Fibroblast of upper back skin (primary cell): ENCODE measurements at places on chromosomes 3 and 15.

- DNase-seq: no peak
Measured at GRCh38 chr3:157531771-157532170, 28.6 kb upstream of the VEPH1 start.

DNA sequence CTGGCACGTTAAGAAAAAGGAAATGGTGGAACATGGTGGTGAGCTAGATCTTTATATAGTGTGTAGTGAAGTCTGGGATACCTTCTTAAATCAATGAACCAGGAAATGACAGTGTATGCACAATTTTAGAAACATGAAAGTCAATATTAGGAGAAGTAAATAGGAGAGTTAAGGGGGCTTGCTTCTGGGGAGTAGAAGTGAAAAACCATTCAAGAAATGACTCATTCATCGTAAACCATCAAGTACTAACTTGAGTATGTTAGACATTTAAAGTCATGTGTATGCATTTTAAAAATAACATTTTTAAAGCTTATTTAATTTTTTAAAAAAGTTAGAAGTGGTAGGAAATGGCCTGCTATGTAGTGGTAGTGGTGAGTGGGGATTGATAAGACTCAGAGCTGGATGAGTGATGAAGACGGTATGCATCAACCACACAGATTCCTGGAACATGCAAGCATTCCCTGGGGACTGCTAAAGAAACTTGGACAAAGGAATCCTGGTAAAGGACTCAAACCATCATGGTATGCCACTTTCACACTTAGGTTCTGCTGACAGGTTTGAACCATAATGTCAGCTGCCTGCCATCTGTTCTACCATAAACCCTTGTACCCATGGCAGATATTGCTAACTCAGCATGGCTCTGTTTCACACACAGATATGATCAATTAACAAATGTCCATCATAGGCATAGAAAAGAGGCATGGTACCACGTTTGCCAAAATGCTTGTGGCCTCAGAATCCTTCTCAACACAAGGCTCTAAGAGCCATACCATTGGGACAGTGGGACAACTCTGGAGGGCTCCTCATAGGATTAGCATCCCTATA is 28.9 kb upstream of the MITF start:
- DNase-seq: peak; percentile 89

GRCh38 chr3:115660646-115661337 is 37.5 kb downstream of the GAP43 start:
- no peak for DNase-seq

GRCh38 chr3:136390574-136390973 is 140.4 kb downstream of the PCCB start:
- DNase-seq: no peak

DNA sequence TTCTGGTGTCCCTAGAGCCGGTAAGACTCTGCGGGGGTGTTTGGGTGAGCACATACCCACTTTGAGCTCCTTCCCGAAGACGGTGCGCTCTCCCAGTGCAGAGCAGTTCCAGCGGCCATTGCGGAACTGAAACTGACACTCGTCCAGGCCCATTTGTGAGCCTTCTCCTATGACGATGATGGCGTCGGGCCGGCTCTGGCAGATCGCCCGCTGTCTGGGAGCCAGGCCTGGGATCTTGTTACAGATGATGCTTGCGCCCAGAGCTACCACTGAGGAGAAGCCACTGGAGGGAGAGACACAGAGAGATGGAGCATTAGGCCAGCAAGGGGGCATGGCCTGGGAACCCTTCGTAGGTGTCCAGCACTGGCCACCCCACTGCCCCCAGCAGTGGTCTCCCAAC is 5.0 kb downstream of the WNT7A start:
- DNase-seq: no peak

- DNase-seq: no peak
Measured at GRCh38 chr15:69941706-69942495, 155.8 kb downstream of the TLE3 start.

- no peak for DNase-seq
Measured at GRCh38 chr15:98369081-98369716, 279.1 kb upstream of the IGF1R start.

GRCh38 chr3:196634829-196635228 is 4.7 kb upstream of the NRROS start:
- DNase-seq: no peak

- no peak for DNase-seq
Measured at GRCh38 chr3:142863010-142863817, 25.7 kb downstream of the PCOLCE2 start.

- DNase-seq: peak; percentile 31
Measured at GRCh38 chr3:106401666-106402490, 533.1 kb upstream of the CBLB start.

GRCh38 chr15:100849021-100849854 is 30.4 kb upstream of the ALDH1A3 start:
- DNase-seq: peak; percentile 48

DNA sequence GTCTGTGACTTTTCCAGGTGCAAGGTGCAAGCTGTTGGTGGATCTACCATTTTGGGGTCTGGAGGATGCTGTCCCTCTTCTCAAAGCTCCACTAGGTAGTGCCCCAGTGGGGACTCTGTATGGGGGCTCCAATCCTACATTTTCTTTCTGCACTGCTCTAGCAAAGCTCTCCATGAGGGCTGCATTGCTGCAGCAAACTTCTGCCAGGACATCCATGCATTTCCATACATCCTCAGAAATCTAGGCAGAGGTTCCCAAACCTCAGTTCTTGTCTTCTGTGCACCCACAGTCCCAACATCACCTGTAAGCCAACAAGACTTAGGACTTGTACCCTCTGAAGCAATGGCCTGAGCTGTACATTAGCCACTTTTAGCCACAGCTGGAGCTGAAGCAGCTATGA is 694.5 kb upstream of the BCHE start:
- DNase-seq: no peak

DNA sequence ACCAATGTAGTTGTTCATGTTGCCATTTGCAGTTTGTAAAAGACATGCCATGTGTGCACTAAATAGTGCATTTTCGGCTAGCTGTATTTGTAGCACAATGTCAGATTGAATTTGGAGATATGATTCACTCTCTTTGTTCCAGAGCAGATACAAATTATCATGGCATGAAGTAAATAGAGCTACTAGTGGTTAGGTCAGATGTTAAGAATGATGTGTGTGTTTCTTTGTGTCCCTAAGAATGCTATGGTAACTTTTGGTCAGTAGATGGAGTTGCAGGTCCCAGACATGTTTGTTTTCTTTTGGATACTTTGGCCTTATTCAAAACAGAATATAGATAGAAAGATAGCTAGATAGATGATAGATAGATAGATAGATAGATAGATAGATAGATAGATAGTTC is 595.8 kb downstream of the NLGN1 start:
- DNase-seq: peak; percentile 50

- no peak for DNase-seq
Measured at GRCh38 chr3:42459151-42459550, 43.3 kb upstream of the VIPR1 start.

- DNase-seq: no peak
Measured at GRCh38 chr15:85929786-85930185, 135.1 kb upstream of the KLHL25 start.

- peak; percentile 32 for DNase-seq
Measured at GRCh38 chr3:159721324-159721723, 267.3 kb upstream of the IL12A start.

GRCh38 chr15:45333550-45333949 is 44.8 kb downstream of the GATM start:
- DNase-seq: peak; percentile 71

DNA sequence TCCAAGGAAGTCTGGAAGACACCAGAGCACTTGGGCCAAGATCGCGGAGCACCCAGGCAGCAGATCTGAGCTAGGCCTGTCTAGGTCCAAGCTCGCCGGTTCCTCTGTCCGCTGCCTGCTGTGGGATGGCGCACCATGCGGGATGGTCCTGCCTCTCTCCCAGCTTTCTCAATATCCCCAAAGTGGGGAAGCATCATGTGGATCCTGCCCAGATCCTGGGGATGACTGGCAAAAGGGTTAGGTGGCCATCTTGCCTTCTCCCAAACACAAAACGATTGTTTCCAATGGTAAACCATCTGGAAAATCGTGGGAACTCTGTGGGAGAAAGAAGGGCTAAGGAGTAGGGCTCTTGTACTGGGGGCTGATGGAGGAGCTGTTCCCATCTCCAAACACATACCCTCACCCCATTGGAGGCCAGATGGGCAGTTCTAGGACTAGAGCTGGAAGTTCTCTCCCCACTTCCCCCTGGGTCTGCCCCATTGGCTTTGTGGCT is 8.9 kb downstream of the PRKCD start:
- DNase-seq: no peak

DNA sequence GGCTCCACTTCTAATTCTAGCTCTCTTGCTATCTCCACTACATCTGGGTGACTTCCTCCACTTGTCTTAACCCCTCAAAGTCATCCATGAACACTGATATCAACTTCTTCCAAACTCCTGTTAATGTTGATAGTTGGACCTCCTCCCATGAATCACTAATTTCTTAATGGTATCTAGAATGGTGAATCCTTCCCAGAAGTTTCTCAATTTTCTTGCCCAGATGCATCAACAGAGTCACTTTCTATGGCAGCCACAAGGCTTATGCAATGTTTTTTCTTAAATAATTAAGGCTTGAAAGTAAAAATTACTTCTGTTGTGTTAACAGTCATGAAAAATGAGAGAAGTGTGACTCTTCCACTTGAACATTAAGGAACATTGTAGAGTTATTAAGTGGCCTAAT is 164.3 kb downstream of the PCCB start:
- no peak for DNase-seq
